ENCODE measurements at places on chromosomes 7 and 10.

DNA sequence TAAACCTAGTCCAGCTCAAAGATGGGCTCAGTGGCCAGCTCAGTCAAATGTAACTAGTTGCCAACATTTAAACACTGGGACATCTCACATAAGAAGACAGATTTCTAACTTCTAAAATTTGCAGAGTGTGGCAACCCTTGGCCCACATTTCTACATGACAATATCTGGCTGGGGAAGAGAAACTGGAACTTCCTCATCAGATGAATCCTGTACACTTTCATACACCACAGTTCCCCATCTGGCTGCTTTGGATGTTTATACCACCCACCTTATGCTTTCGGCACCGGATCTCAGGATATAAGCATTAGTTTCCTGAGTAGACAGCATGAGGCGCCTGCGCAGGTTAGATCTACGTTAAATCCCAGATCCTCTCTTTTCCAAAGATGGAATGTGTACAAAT is 199.3 kb downstream of the PRKG1 start:
- no peak for DNase-seq

DNA sequence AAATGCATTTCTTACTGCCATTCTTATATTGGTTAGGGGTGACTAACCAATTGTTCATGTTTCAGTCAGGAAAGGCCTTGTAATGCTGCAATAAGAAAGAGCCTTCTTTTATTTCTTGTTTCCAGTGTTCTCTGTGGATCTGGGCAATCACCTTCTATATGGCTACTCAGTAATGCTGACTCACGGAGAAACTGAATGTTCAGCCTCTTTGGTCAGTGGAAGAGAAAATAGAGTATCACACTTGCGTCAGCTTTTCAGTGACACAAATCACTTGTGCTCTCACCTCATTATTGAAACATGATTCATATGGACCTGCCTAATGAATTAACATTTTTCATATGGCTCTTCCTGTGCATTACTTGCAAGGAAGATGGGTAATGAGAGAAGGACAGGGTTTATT is 243.9 kb upstream of the POT1 start:
- no peak for DNase-seq

GRCh38 chr7:47895026-47895425 is 53.2 kb downstream of the PKD1L1 start:
- DNase-seq = no peak

GRCh38 chr7:45443263-45443662 is 130.9 kb upstream of the ADCY1 start:
- no peak for DNase-seq

GRCh38 chr7:70165477-70166170 is 567.3 kb downstream of the AUTS2 start:
- no peak for DNase-seq

DNA sequence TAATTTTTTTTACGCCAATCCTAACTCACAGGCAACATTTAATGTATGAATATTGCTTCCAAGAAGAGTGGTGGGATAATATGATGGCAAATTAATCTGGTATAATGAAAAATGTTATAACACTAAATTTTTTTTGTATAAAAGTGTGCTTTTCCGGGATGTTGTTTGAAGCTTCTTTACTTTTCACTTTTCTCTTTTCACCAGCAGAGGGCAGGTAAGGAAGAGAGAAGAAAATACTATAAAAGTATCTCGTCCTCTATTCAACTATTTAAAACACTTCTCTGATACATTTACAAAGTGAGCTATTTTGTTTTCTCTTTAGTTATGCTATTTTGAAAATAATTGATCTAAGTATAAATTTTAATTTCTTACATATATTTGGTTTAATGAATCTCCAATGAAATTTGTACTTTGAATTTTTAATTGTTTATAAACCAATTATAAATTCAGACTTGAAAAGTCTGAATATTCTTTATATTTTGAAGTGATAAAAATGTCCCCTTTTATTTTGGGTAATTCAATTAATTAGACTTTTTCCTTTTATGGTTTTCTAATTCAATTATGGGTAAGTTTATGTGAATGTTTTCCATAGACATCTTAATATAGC is 20.7 kb upstream of the CFTR start:
- peak; percentile 23 for DNase-seq

DNA sequence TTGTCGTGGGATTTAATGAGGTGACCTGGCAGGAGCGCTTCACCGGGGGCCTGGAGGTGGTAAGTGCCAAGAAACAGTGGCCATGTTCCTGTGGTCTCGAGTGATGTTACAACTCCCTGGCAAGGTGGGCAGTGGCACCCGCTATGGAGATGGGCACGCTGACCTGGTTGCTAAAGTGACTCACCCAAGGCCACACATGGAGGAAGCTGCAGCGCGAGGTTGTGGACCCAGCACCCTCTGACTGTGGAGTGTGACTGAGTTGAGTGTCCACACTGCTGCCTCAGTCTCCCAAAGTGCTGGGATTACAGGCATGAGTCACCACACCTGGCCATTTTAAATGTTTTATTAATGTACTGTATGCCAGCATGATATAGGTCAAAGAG is 73.2 kb downstream of the RGS10 start:
- DNase-seq = no peak

- DNase-seq = no peak
Measured at GRCh38 chr10:106938513-106938912, 226.0 kb downstream of the SORCS1 start.

DNA sequence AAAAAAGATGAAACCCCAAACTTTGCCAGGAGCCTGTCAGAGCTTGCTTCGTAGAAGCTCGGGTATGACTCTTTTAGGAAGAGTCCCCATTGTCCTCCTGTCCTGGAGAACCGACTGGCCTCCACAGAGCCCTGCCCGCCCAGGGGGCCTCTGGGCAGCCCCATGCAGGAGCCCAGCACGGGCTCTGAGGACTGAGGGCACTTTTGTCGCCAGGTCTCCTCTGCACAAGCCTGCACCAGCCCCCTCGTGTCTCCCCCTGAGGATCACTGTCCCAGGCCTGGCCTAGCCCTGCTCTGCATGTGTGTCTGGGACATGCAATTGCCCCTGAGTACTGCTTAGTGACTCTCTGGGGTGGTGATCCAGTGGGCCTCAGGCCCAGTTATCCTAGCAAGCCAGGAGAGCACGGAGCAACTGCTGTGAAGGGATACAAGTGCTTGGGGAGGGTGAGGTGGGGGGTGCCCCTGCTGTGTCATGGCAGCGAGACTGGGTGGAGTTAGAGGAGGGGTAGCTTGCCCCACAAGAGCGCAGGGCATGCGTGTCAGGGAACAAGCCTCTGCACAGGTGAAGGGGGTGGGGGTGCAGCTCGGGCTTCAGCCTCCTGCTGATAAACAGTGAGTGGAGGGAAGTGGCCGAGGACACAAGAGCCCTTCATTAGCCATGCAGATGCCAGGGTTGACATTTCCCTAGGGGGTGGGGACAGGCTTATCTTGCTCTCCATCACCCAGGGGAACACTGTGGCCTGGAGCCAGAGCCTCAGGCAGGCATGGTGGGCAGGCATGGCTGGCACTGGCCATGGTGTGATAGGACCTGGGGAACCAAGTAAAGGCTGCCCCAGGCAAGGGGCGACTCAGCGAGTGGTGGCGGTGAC is 143.4 kb downstream of the C10orf105 start:
- no peak for DNase-seq

- DNase-seq = no peak
Measured at GRCh38 chr10:84294766-84295447, 33.5 kb upstream of the CCSER2 start.

GRCh38 chr10:32065856-32066255 is 9.6 kb upstream of the KIF5B start:
- DNase-seq = peak; percentile 46

DNA sequence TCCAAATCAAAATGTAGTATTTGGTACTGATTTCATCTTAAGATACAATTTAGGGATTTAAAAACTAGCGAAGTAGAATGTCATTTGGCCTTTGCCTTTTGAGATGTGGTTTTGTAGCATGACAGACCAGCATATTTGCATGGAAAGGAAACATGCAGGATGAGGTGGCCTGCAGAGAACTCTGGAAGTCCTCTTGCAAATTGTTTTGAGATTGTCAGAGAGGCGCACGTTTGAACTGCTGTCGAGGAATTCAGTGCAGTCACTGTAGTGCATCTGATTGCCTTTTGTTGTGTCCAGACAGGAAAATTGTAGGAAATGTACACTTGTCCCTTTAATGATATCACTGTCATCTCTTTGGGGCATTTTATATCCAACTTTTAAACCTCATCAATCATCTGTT is 136.7 kb downstream of the CELF2 start:
- no peak for DNase-seq

GRCh38 chr10:83516788-83517187 is 622.5 kb upstream of the GHITM start:
- DNase-seq = no peak

GRCh38 chr7:47419471-47419870 is 162.4 kb downstream of the TNS3 start:
- DNase-seq = no peak

GRCh38 chr10:73117976-73118743 is 7.9 kb downstream of the NUDT13 start:
- no peak for DNase-seq

GRCh38 chr7:46393142-46393541 is 472.1 kb upstream of the IGFBP3 start:
- no peak for DNase-seq

DNA sequence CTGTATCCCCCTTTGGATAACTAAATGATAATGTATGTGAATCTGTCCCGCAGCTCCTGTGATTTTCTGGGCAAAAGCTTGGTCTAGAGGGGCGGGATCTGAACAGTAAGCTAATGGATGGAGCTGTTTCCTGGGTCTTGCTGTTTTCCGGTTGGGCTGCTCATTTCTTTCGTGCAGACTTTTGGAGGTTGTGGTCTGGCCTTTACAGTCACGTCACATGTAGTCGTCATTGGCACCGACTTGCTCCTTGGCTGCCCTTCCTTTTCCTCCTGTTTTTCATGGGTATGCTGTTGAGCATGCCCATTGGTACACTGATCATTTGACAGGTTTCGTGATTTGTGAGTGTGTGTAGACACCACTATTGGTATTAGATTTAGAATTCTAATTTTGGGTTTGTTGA is 2.0 kb downstream of the FBH1 start:
- DNase-seq = no peak

- DNase-seq = no peak
Measured at GRCh38 chr7:87852306-87852705, 23.9 kb downstream of the SLC25A40 start.

DNA sequence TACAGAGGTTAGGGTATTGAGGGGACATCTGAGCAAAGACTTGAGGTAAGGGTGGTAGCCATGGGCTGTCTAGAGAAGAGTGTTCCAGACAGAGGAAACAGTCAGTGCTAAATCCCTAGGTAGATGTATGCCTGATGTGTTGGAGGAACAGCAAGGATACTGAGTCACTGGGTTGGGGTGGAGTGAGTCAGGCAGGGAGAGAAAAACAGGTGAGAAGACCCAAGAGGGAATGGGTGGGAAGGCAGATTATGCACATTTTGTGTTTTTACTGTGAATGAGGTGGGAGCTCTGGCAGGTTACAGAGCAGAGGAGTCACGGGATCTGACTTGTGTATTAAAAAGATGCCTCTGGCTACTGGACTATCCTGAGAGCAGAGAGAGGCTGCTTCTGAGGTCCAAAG is 285.0 kb downstream of the CALN1 start:
- DNase-seq = no peak

- DNase-seq = peak; percentile 27
Measured at GRCh38 chr7:35801392-35802101, 690 bp downstream of the SEPTIN7 start.

DNA sequence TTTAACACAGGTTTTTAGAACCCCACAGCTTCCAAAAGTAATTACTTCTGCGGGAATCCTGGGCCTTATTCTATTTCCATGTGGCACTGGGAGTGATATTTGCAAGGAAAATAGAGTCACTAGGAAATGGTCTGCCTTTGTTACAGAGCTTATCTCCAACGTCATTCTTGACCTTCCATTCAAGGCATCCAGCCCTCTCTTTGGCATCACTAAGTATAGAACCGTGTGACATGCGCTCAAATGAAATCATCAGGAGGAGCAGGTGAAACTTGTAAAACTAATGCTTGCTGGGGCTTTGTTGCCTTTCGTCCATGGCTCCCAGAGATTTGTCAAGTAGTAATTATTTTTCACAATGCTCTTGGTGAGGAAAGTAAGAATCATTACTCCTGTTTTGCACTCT is 73.4 kb downstream of the PAPSS2 start:
- DNase-seq = no peak

- no peak for DNase-seq
Measured at GRCh38 chr10:73655257-73655989, 406 bp downstream of the SYNPO2L start.

DNA sequence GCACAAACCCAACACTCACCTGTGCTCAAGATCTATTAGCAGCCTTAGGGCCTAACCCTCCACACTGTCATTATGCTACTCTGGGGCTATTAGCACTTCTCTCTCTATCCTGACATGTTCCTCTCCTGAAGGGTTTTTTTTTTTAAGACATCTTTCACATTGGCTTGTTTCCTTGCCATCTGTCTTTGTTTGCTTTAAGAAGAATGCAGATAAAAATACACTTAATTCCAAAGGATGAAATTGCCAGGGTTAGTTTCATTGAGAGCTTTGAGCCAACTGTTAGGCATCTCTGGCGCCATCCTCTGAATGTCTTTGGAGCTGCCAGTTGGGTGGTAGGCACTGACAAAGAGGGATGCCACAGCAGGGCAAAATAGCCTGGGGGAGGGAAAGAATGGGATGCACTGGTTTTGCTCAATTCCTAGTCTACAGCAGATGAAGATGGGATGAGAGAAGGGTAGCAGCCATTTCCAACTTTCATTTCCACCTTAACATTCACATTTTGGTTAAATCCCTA is 399.2 kb downstream of the SORCS1 start:
- no peak for DNase-seq

DNA sequence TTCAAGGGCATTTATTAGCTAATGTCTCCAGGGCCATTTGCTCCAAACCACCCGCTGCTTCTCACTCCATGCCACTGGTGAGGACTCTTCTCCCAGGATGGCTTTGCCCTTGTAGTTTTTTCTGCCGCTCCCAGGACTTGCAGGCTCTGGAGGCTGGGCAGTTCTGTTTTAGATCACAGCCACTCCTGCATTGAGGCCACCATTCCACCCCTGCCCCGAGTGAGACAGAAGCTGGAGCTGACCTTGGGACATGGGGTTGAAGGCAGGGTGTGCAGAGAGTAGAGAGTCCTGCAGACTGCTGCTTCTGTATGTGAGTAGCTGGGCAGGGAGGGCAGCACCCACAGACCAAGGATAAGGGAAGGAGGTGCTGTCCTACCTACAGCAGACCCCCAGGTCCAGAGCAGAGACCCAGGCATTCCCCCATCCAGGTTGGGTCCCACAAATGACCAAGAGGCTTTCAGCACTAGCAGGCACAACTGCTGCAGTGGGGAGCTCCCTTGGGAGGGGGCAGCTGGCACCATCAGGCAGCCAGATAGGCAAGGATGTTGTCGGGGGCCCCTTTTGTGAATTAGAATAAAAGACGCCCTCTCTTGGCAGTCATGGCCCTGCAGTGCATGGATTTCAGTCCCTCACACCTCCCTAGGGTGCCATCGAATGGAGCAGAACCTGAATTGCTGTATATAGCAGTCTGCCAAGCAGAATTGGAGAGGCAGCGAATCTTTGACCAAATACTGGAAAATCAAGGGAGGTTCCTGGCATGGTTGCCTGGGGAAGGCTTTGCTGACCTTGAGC is 22.7 kb upstream of the ADCYAP1R1 start:
- DNase-seq = no peak

Data from astrocyte of the cerebellum (primary cell).